ENCODE measurements at places on chromosomes 2 and 18.
A peak's percentile ranks its signal among the peaks of the same experiment; 100 is the strongest.

DNA sequence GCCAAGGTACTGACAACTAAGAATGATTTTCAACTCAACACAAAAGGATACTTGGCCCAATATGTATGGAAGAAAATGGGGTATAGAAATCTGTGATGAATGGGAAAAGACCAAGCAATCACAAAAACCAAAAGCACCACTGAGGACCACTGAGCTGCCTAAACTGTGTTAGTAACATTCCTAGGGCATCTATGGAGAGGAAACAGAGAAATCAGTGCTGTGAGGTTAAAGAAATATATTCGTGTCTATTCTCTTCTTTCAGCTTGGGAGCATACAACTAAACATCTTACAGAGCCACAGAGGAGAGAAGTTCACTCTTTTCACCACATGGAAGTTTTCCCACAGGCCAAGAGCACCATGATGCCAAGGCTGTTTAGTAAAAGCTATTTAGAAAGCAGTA is 47.3 kb upstream of the CALCRL start:
- DNase-seq: no peak

- DNase-seq: no peak
Observed at GRCh38 chr2:48978131-48978530, 176.2 kb downstream of the FSHR start.

DNA sequence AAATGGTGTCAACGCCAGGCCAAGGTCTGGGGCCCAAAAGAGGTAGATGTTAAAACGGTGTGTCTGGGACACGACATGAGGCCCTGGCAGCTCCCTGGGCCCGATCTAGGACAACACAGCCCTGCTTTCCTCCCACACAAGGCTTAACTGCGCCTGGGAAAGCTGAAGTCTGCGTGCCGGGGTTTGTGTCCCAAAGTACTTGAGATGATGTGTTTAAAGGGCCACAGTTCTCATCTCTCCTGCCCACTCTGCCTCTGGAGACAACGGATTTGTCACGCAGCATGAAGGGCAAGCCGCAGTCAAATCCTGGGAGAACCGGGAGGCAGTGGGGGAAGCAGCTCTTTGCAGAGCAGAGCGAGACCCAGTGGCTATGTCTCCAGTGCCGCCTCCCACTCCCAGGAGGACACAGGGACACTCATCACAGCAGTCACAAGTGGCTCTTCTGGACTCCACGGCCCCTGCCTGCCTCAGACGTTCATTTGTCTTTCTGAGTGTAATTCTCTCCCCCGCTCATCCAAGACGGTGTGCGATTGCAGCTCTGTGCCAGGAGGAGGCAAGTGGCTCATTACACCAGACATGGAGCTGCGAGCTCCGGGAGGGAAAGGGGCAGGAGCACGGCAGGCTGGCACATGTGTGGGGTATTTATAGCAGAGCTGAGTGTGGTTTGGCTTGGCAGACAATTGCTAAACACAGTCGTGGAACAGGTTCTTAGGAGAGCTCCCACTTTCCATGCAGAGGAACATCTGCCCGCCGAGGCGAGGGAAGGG is 57.7 kb upstream of the SEMA4C start:
- no peak for DNase-seq

- DNase-seq: peak; percentile 34
Observed at GRCh38 chr2:182522405-182522896, 95.6 kb upstream of the PDE1A start.

DNA sequence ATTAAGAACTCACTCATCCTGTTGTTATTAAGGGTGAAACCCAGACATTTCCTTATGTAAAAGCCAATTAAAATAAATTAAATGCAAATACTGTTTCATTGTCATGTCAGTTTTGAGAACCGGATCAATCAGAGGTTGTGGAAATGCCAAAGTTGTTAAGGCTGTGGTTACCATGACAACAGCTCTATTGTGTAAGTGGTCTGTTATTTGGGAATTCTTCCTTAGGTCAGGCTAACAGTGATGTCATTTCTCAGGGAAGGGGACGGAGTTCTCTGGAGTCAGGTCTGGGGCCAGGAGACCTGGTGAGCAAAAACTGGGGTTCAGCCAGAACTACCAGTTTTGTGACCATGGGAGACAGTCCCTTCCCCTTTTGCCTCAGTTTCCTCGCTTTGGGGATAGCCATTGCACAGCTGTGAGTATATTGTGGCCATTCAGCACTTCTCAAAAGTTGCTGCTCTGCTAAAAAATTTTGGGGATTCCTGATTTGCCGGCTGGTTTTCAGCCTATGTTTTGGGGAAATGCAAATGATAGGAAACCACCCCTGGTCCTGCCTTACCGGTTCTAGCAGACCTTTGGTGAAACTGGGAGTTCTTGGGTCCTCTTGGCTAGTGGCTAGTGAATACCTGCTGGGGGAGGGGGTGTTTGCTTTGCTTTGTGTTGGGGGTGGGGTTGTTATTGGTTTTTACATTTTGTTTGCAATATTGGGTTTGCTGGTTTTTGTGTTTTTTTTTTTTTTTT is 21.6 kb downstream of the HPCAL1 start:
- DNase-seq: no peak

DNA sequence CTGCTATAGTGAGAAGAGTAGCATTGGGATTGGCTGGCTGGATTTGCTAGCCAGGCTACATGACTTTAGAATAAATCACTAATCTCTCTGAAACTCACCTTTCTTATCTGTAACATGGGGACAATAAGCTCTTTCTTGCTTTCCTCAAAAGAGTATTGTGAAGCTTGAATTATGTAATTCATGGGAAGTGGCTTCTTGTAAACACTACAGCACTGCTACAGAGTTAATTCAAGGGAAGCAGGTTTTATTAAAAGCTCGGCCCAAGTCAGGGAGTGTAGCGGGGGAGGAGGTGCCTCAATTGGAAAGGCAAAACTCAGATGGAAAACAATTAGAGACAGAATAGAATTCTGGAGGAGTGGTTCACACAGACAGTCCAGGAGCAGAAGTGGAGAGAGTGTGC is 100.9 kb upstream of the CELF4 start:
- no peak for DNase-seq

DNA sequence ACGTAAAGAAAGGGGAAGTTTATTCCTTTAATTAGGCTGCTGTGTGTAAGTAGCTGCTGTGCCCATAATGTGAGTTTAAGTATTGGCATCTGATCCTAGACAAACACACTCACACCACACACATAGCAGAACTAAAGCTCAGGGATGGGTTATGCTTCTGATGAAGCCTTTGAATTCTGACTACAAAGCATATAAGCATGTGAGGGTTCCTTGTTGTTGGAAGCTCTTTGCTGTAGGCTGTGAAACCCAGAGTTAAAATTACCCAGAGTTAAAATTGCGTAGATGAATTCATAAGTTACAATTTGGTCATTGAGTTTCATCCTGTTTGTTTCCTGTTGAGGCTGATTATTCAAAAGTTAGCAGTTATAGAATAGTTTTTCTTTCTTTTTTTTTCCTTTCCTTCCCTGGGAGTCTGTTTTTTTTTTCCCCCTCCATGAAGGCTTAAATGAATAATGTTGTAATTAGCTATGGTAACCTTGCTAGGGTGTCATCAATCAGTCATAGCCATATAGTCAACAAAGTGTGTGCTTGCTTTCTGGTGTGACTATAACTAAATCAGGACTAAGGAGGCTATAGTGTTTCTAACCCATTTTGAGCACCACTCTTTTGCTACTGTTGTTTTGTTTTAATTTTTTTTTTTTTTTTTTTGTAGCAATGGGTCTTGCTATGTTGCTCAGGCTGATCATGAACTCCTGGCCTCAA is 426.1 kb downstream of the PARD3B start:
- DNase-seq: no peak

GRCh38 chr18:13309031-13309747 is 90.6 kb downstream of the LDLRAD4 start:
- no peak for DNase-seq

DNA sequence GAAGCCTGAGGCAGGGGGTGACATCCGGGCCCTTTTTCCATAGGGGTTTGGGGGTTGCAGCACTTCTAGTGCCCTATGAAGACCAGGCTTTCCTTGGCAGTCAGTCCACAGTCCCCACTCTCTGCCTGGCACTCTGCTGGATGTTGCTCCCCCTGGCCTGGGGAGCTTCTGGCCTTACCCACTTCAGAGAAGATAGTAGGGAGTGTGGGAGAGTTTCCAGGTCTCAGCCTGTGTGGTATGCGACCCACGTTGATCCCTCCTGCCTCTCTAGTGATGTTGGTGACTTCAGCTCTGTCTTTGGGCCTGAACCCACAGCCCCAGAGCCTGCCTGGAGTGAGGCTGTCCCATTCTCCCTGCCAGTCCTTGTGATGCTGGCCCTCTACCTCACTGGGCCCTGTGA is 105.6 kb downstream of the STPG4 start:
- DNase-seq: no peak

GRCh38 chr2:104788742-104789455 is 65.0 kb upstream of the POU3F3 start:
- DNase-seq: no peak

DNA sequence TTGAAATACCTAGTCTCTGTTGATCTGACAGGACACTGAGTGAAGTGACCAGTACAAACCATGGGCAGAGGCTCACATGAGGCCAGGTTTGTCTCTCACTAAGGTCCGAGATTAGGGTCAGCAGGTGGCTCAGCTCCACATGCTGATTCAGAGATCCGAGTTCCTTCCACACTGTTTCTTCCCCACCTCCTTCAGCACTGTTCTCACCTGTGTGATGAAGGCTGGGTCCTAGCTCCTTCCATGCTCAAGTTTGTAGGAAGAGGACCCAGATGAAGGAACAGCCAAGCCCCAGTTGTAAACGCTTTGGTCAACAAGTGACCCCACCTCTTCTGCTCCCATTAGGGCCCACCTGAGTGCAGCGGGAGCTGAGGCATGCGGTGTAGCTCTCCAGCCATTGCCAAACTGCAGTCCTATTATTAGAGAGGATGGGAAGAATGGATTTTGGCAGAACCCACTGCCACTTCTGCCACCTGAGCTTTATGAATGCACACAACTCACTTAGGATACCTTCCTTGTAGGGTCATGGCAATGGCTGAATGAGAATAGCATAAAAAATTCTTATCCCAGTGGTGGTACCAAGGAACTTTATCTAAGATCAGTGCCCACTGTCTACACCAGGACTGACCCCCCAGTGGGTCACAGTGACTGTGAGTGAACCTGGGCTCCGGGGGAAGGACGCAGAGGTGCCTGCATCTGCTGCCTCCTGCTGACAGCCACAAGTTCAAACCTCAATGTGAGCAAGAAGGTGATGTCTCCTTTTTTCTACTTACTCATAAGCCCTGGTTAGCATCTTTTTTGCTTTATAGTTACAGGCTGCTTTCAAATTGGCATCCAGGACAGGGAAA is 324.8 kb upstream of the HS6ST1 start:
- no peak for DNase-seq

- DNase-seq: no peak
Observed at GRCh38 chr2:122341007-122341406, 585.6 kb downstream of the TSN start.

GRCh38 chr2:624096-624495 is 53.1 kb downstream of the TMEM18 start:
- DNase-seq: no peak

DNA sequence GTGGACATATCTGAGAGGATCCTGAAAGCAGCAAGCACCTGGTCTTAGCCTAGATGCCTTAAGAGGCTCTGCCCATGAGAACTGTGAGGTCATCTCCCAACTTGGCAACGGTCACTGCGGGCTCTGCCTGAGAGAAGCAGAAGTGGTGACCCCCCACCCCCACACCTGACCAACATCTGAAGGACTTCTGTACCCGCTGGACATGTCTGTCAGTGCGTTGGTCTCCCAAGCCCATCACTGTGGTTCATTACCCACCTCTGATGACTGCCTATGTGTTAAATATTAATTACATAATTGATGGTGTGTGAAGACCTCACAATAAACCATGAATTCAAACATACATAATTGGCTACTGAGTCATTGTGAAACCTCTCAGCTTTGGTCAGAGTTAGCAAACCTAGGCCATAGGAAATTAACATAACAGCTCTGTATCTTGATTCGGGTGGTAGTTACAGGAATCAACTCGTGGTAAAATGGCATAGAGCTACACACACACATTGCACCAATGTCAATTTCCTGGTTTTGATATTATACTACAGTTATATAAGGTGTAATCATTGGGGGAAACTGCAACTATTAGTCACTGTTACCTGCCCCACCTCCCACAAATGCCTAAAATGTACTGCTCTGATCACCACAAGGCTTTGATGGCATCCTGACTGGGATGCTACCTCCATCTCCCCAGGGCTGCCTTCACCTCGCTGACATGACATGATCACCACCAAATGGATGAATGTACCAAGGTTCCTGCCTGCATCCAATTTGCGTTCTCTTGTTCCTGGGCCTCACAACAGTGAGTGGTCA is 4.3 kb upstream of the GALNT1 start:
- DNase-seq: no peak

DNA sequence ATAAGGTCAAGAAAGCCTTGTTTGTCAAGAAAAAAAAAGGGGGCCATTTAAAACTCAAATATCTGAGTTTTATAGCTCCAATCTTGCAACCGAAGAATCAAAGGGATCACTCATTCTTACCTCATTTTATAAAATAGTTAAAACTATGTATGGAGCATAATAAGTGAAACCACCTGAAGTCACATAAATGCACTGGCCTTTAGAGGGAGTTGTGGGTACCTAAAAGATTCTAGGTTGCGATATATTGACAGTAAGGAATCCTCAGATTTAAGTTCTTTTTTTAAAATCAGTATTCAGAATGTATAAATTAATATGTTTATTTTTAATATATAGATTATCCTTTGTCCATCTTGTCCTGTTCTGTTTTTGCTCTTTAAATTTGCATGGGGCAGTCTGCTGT is 3.4 kb downstream of the ARHGAP28 start:
- no peak for DNase-seq

DNA sequence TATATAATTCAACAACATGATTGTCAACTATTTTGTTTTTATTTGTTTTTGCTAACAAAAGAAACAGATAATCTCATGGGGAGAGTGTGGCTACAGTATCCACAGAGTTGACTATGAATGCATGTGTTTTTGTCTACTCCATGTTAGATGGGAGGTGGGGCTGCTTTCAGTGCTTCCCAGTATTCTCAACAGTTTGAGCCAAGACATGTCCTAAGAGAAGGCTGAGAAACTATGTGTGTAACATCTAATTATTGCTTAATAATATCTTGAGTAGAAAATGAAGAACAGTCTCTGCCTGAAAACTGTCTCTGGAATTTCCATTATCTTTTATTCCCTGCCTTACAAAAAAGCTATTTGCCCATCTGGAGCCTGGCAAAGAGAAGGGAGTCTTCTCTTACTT is 178.8 kb upstream of the MMADHC start:
- DNase-seq: no peak
